ENCODE measurements at places on chromosomes 4 and X. TPM values are rescaled to one million over a fixed set of nuclear protein-coding genes. Genes with fewer than 3 reads are reported as not detected.
A peak's percentile ranks its signal among the peaks of the same experiment; 100 is the strongest.

- no peak for DNase-seq
These were observed 49.4 kb downstream of the LPAR4 start for GRCh38 chrX:78796916-78797315.

DNA sequence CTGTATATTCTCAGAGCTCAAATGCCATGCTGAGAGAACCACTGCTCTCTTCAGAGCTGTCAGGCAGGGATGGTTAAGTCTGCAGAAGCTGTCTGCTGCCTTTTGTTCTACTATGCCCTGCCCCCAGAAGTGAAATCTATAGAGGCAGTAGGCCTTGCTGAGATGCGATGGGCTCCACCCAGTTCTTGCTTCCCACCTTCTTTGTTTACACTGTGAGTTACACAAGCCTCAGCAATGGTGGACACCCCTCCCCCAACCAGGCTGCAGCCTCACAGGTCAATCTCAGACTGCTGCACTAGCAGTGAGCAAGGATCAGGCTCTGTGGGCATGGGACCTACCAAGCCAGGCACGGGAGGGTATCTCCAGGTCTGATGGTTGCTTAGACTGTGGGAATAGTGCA is 271.6 kb downstream of the CENPC start:
- DNase-seq, result no peak

BANK1 gene
- total RNA-seq, result not detected

SOWAHB gene
- not detected for total RNA-seq

- DNase-seq, result no peak
These were observed 6.7 kb upstream of the SPON2 start for GRCh38 chr4:1179089-1179441.

- no peak for DNase-seq
These were observed 367.3 kb downstream of the CHIC1 start for GRCh38 chrX:73930300-73930699.

UTP14A gene
- total RNA-seq, result 66.8 TPM

DNA sequence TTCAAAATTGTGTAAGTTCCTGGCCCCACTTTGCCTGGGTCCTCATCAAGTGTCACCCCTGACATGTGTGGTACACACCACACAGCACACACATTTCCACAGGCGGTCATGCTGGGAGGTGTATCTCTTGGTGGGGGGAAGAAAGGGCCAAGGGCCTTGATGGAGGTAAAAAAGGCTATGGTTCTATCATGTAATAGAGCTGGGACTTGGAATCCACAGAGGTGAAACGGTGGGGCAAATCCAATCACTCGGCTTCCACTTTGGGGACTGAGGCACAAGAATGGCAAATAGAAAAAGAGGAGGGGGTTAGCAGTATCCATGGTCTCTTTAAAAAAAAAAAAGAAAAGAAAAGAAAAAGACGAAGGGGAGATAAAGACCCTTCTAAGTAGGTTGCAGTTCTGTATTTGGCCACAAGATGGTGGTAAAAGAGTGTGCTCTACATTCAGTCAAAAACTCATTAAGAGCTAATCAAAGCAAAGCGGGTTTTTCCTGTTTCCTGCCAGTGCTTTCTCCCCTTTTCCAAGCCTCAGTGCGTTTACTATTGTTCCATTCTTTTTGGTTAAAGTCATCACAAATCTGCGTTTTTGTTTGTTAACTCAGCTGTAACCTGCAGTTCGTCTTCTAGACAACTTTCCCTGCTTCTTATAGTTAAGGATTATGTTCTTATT is 37.0 kb upstream of the ATP6AP2 start:
- DNase-seq, result peak; percentile 46

GRCh38 chr4:119184128-119184527 is 28.4 kb upstream of the USP53 start:
- no peak for DNase-seq

RTL5 gene
- total RNA-seq, result 1.0 TPM

GRCh38 chr4:74873545-74874301 is 59.2 kb upstream of the PARM1 start:
- no peak for DNase-seq

FAM47A gene
- not detected for total RNA-seq

TIGD2 gene
- 4.1 TPM for total RNA-seq

DNA sequence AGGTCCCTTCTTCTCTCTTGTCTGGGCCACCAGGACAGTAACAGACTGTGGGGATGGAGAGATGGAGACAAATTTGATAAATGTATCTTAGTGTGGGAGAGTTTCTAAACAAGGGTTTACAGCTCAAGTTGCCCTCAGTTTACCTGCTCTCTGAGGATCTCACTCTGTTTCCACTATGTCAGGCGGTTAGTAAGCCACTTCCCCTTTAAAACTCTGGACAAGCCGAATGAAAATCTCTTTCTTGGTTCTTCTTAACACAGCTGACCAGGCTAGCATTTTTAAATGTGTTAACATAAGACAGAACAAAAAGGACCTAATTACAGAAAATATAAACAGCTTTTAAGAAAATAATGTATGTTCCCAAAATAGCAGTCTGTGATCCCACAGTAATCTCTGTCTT is 2.9 kb upstream of the SCARB2 start:
- DNase-seq, result no peak

GRCh38 chrX:134603806-134604700 is 54.2 kb downstream of the PLAC1 start:
- DNase-seq, result no peak

- no peak for DNase-seq
These were observed 219.8 kb downstream of the MAML3 start for GRCh38 chr4:139934057-139934707.

- DNase-seq, result no peak
These were observed 250.7 kb downstream of the NAP1L3 start for GRCh38 chrX:93422693-93423092.

FAM47C gene
- not detected for total RNA-seq

EGFL6 gene
- total RNA-seq, result 0.58 TPM

DNA sequence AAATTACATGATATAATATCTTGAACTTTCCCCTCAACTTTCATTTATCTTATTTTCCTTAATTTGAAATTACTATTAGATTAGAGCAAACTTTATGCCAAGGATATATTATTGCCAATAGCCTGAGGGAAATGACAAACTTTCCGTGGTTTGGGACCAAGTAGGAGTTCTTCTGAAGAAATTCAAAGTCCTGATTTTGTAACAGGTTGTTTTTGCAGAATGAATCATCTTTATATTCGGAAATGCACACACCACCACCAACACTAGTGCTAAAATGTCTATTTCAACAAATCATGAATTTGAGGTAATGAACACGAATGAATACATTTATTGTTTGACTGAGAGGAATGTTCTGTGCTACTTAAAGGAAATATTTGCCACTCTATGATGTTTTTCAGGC is 226.7 kb downstream of the GRIA2 start:
- no peak for DNase-seq

- DNase-seq, result no peak
These were observed 22.1 kb upstream of the OPN1LW start for GRCh38 chrX:154121961-154122360.

DNA sequence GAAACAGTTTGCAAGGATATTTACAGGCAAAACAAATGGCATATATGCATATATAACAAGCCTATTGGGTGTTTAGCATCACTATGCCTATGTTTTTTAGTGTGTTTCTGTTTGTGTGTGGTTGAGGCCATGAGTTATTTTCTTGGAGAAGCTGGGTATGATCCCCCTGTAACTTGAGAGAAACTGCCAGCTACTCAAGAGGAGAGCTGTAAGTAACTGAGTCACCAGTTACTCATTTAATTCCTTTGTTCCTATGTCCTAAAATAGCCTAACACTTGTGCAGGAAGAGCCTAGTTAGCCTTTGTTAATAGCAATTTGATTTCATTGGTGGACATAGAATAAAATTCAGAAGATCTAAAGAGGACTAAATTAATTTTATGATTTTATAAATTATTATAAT is 79.1 kb downstream of the PWWP3B start:
- DNase-seq, result no peak

DOCK11 gene
- 49.4 TPM for total RNA-seq

DNA sequence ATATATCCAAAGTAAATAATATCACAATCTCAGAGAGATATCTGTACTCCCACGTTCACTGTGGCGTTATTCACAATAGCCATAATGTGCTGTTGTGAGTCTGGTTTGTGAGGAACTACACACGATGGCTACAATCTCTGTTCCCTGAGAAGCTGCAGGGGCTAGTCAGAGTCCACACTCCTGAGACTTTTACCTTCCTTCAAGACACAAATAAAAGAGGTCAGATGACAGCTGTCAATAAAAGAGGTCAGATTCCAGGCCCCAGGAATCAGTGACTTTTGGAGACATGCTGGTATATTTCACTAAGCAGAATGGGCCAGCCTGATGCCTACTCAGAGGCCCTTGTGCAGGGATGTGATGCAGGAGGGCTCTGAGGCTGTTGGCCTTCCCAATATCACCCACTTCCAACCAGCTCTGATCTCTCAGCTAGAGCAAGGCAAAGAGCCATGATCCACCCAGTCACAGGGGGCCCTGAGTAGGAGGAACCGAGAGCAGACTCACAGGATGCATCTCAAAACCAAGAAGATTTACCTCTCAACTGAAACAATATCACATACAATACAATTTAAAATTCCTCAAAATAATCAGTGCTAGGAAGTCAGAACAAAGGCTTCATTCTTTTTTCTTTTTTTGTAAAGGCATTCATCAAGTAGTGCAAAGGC is 13.8 kb downstream of the FRYL start:
- no peak for DNase-seq

DNA sequence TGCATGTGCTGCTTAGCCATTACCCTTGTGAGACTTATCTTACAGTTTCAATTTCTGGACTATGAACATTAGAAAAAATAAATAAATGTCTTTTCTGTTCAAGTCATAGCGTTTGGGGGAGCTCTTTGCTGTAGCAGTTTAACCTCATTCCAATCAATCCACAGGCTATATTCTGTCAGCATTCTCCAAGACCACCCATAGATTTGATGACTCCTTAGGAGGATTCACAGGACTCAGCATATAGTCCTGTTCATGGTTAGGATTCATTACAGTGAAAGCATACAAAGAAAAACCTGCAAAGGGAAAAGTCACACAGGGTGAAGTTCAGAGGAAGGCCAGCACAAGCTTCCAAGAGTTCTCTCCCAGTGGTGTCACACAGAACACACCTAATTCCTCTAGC is 180.5 kb downstream of the ADAMTS3 start:
- DNase-seq, result no peak

DNA sequence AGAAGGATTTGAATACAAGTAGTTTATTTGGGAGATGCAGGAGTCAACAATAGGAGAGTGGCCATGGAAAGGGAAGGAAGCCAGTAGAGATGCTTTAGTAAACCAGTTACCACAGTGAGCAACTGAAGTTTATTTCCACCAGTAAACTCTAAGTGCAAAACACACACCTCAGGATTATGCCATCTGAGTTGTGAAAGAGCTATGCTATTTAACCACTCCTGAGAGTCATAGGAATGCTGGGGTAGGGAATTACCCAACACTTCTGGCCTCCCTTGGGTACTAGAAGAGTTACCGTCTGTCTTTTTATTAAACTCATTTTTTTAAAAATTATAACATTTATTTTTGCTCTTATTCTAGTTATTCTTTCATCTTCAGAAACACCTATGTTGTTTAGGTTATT is 834.6 kb upstream of the AMOT start:
- no peak for DNase-seq

GRCh38 chr4:159446266-159446976 is 343.5 kb downstream of the RAPGEF2 start:
- DNase-seq, result no peak

UBL4A gene
- 58.9 TPM for total RNA-seq

DNA sequence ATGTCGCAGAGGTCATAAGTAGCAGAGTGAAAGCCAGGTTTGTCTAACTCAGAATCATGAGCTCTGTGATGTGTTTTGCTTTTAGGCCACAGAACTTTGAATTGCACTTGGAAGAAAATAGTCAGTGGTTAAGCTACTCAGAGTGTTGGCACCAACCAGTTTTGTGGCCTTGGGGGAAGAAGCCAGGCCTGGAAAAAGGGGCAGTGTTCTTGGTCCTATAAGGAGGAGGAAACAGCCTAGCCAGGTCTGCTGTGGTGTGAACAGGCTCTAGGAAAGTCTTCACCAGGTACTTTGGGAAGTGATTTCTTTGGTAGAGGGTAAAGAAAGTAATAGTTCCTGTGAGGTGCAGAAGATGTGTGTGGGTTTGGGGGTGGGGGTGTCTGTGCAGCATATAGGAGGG is 49.2 kb downstream of the FHIP1A start:
- DNase-seq, result no peak

DNA sequence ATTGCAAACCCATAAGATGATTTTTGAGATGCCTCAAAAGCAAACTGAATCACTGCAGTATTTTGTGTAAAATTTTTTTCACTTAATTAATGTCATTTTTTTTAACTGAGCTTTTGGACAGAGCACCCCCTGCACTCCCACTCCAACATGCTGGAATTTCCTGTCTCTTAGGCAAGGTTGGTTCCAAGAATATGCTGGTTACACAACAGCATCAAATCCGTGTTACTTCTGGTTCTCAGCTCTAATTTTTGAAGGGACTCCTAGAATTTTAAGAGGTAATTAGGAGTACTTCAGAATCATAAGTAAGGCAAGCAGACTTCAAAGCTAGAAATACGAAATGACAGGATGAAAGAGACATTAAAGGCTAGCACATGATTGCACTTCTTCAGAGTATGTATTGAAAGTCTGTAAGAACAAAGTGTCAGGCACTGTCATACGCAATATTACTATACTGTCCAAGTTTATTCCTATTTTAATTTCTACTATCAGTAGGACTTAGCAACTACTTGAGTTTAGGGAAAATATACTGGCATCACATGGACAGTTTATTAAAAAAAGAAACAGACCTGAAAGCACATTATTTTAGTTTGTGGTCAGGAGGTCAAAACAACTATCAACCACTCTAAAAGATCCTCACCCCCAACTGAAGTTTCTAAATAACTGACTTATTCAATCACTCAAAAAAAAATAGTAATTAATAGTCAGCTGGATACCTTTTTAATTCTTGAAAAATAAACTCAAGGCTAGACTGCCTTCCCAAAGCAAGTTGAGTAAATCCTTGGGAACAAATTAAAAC is 1.6 kb upstream of the JCHAIN start:
- DNase-seq, result no peak

DNA sequence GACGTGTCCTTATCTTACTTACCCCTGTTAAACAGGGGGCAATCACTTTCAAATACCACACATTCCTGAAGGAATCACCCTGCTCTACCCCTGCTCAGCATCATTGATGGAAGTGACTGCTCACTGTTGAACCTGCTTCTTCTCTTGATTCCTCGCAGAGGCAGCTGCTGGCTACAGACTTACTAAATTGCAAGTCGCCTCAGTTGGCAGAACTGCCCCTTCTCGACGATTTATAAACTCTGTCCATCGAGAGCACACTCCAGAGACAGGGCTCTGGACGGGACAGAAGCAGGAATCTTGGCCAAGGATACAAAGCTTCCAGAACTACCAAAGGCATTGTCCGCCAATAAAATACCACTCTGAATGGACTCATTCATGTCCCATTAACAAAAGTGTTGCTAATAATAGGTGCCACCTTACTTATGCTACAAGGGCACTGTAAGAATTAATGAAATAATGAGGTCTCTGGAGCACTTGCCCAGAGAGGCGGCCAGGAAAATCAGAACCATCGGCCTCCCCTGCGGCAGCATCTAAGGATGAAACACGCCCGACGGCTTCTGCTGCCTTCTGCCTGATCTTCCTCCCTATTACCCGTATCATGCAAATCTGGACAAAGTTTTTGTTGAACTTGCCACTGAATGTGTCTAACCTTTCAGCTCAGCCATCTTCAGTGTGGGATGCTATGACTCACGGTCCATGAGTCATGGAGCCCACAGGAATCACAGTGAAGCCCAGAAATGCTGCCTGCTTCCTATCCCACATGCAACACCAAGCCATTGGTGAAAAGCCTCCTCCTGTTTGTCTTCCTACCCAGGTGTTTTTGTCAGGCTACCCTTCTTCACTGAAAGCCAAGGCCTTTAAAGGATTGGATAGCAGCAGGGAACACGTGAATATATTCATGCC is 164.9 kb downstream of the MAML3 start:
- DNase-seq, result no peak

- DNase-seq, result no peak
These were observed 307 bp downstream of the ATG4A start for GRCh38 chrX:108091878-108092291.
